Activated CD4-positive, alpha-beta T cell treated with anti-CD3 and anti-CD28 coated beads, Interleukin-2, amount 10 ng/mL, durations not matched to agents 24 days and 14 days (primary cell): ENCODE measurements at places on chromosomes 16 and 17.

GRCh38 chr16:30004424-30004776 is 6.4 kb downstream of the DOC2A start:
- DNase-seq: no peak

DNA sequence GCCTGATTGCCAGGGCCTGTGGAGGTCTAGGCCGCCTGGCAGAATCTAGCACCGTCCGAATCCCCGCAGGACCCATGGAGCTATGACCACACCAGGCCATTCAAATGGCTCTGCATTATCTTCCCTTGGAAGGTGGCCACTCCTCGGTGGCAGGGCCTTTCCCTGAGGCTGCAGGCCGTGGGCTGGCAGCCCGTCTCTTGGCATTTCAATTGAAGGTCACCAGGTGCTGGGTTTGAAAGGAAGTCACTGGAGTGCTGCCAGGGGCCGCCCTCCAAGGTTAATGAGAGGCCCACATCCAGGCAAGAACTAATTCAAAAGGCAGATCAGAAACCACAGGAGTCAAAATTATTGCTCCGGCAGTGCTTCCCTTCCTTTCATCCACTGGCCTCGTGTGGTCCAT is 27.7 kb upstream of the CACNG5 start:
- DNase-seq: no peak

DNA sequence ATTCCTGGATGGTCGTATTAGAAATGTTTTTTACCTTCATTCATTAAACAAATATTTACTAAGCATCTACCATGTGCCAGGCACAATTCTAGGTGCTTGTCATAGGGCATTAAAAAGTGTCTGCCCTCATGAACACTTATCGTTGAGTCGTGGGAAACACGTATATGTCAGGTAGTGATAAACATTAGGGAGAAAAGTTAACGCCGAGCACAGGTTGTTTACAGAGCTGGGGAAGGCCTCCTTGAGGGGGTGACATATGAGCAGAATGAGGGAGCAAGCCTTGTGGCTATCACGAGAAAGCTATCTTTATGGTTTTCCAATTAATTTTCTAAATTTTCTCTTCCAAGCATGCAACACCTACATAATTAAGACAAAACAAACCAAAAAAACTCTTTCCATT is 985 bp upstream of the ZNF213 start:
- no peak for DNase-seq

DNA sequence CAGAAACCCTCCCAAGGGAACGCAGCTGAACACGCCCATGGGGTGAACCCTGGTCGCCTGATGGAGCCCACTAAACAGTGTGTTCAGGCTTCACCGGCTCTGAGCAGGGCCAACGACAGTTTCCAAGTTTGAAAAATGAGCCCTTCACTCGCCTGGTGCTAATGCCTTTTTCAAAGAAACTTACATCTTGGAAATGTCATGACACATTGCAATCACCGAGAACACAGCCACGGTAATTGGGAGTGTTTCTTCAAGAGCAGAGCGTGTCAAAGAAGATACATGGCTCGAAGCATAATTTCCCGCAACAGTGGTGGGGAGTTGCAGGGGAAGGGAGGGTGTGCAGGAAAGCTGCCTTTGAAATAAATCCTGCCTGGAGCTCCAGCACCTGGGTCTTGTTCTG is 463.2 kb downstream of the TMEM114 start:
- DNase-seq: no peak
